ENCODE measurements at places on chromosomes 4 and X.

DNA sequence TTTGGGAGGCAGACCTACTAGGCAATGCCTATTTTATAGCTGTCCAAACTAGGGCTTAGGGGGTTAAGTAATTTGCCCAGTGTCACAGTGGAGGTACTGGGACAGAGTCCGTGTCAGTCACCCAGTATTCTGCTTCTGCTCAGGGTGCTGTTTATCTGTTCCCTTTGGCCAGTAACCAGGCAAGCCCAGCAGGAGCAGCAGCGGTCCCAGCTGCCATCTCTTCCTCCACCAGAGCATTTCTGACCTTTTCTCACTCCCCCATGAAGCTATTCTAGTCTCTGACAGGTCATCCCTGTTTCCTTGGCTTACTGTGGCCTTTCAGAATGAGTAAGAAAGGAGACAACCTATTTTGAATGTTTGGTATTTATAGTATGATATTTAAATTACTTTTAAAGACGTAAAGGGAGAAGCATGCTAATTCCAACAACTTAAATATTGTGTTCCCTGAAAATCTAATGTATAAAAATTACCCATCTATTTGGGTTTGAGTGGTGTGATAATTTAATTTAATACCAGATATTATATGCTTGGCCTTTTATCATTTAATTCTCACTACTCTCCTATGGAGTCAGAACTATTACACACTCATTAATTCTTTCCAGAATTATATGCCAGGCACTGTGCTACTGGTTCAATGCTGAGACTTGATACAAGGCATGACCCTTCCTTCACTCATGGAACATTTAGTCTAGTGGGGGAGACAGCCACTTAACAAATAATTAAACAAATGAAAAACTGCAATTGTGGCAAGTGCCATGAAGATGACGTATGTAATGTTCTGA, 60.6 kb downstream of the RPS6KA3 start:
- DNase-seq = no peak

- DNase-seq = peak; percentile 68
These were observed 10.3 kb downstream of the RTL5 start for GRCh38 chrX:72121383-72121782.

DNA sequence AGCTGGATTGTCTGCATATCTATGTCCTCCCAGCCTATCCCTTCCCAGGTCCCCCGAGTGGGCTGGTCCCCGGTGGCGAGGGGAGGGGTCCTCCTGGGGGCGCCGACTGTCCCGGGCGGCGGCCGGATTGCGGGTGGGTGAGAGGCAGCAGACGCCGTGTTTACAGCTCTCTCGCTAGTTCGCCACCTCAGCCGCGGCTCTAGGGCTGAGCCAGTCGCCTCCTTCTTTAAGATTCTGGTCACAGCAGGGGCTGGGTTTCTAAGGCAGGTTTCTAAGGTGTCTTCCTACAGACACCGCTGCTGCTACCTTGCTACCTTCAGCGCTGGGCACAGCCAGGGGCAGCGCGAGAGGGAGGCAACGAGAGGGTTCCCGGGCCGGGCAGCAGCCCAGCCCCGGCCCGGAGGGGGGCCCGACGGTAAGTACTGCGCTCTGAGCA, 57.2 kb downstream of the FRMPD3 start:
- DNase-seq = no peak

- DNase-seq = no peak
These were observed 423.5 kb upstream of the NDST3 start for GRCh38 chr4:117610706-117611308.

- peak; percentile 76 for DNase-seq
These were observed 246.0 kb upstream of the HHIP start for GRCh38 chr4:144399927-144400326.

- no peak for DNase-seq
These were observed 149.5 kb downstream of the NAA11 start for GRCh38 chr4:79176351-79176750.

- no peak for DNase-seq
These were observed 26.7 kb upstream of the RBM47 start for GRCh38 chr4:40656201-40656863.

- DNase-seq = no peak
These were observed 25.7 kb downstream of the SLC39A8 start for GRCh38 chr4:102319594-102319993.

- no peak for DNase-seq
These were observed 862 bp upstream of the CENPU start for GRCh38 chr4:184734758-184735157.

GRCh38 chr4:18366892-18367291, 345.3 kb upstream of the LCORL start:
- DNase-seq = peak; percentile 40

DNA sequence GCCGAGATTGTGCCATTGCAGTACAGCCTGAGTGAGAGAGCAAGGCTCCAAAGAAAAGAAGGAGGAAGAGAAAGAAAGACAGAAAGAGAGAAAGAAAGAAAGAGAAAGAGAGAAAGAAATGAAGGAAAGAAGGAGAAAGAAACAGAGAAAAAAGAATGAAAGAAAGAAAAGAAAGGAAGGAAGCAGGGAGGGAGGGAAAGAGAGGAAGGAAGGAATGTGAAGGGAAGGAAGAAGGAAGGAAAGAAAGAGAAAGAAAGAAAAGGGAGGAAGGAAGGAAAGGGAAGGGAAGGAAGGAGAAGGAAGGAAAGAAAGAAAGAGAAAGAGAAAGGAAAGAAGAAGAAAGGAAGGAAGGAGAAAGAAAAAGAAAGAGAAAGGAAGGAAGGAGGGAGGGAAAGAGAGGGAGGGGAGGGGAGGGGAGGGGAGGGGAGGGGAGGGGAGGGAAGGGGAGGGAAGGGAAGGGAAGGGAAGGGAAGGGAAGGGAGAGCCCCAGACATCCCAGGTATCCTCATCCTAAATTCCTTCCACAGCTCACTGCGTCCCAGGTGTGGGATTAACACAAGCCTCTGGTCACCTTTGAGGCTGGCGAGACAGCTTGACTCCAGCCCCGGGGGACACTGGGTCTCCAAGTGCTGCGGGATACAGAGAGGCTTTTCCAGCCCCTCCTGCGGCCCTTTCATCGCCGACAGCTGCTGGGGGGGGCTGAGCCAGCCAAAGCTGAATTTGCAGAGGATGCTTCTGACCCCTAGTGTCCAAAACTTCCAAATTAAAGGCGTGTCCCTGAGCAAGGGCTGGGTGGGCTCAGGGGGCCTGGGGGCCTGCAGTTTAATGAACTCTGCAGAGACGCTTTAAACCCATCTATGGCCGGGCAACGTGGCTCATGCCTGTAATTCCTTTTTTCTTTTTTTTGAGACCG, 24.2 kb upstream of the CSF2RA start:
- no peak for DNase-seq

- no peak for DNase-seq
These were observed 58.8 kb upstream of the RAP2C start for GRCh38 chrX:132277953-132278614.

DNA sequence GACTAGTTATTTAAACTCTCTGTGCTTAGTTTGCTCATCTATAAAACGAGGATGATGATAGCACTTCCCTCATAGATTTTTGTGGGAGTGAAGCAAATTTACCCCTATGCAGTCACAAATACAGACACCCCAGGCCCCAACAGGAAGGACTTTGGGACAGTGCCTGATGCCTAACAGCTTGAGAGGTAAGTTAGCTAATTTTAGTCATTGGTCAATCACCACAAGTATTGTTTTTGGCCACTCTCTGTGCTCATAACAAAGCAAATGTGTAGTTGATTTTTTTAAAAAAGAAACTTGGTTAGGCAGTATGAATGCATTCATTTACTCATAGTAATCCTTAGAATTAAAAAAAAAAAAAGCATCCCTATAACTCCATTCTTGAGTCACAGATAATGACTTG, 1590.7 kb upstream of the TENM3 start:
- DNase-seq = no peak

- peak; percentile 28 for DNase-seq
These were observed 11.5 kb upstream of the SRPX start for GRCh38 chrX:38232079-38232686.

DNA sequence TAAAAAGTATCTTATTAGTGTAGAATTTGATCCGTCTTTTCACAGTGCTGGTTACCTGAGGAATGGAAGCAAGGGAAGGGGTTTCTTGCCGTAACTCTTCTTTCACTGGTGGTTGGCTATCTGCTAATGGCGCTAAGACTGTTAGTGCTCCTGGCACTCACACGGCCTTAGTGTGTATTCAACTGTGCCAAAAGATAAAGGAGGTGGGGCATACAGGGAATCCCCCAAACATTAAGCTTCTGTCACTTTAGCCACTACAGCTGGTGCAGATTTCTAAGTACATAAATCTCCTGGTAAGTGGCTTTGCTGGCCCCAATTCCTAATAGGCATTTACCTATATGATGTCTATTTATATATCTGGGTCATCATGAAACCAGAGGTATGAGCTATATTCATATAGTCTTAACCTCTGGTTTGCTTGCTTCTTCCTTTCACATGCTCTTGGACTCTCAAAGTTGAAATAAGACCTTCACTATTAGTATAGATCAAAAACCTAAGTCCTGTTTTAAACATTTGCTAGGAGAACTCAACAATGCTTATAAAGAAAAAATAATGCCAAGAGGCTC, 95.1 kb downstream of the TSPAN7 start:
- no peak for DNase-seq

GRCh38 chr4:168794092-168794707, 215.9 kb downstream of the CBR4 start:
- DNase-seq = no peak

Data from ELR (cell line).